ENCODE measurements at places on chromosomes 7 and 10.

- H3K36me3 ChIP-seq: no peaks in the 10 kb centered on the region
- no peaks in the 10 kb centered on the region for H3K4me1 ChIP-seq
- no peak overlapping the region for H3K27ac ChIP-seq
- H3K4me3 ChIP-seq: no peak overlapping the region
Observed at GRCh38 chr10:10960534-10960933, 57.1 kb upstream of the CELF2 start.

DNA sequence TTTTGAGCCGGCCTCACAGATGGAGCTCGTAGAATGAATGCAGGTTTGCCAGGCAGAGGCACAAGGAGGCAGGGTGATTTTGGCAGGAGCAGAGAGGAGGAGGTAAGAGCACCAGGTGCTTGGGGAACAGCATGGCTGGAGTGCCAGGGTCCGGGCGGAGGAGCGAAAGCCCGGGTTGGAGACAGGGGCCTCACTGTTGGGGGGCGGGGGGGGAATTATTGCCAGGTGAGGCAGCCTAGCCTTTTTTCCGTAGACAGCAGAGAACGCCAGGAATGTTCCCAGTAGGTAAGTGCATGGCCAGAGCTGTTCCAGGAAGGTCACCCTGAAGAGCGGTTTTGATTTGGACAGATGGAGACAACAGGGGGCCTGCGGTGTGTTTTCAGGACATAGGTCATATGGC is 9.5 kb downstream of the SRRM3 start:
- no peak overlapping the region for H3K4me3 ChIP-seq
- no peak overlapping the region for H3K27ac ChIP-seq
- no peaks in the 10 kb centered on the region for H3K36me3 ChIP-seq
- DNase-seq: no peak
- H3K4me1 ChIP-seq: peaks cover 1% of the 10 kb centered on the region
- H3K27me3 ChIP-seq: peaks cover 40% of the 10 kb centered on the region

DNA sequence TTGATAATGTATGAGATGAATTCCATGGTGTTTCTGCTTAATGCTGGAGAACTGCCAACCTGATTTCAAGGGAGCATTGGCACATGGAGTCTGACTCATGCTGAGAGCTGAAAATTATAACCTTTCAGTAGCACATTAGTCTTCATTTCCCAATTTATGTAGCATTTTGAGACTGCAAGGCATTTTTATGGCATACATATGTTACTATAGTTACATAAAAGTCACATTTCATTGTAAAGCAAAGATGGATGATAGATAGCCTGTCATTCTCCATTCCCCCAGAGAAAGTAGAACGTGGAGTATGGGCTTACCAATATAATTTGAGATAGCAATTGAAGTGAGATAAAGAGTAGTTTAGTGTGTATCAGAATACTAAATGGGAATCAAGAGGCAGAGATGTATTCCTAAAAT is 103.1 kb downstream of the SLC16A9 start:
- no peak overlapping the region for H3K27ac ChIP-seq
- no peak overlapping the region for H3K4me3 ChIP-seq
- DNase-seq: no peak
- peaks cover 11% of the 10 kb centered on the region for H3K27me3 ChIP-seq
- no peaks in the 10 kb centered on the region for H3K4me1 ChIP-seq
- H3K36me3 ChIP-seq: no peaks in the 10 kb centered on the region

GRCh38 chr7:157037635-157038034 is 27.2 kb upstream of the MNX1 start:
- no peak overlapping the region for H3K27ac ChIP-seq
- peaks cover 60% of the 10 kb centered on the region for H3K27me3 ChIP-seq
- H3K4me3 ChIP-seq: no peak overlapping the region
- H3K4me1 ChIP-seq: no peaks in the 10 kb centered on the region
- H3K36me3 ChIP-seq: peaks cover 10% of the 10 kb centered on the region
- DNase-seq: no peak

DNA sequence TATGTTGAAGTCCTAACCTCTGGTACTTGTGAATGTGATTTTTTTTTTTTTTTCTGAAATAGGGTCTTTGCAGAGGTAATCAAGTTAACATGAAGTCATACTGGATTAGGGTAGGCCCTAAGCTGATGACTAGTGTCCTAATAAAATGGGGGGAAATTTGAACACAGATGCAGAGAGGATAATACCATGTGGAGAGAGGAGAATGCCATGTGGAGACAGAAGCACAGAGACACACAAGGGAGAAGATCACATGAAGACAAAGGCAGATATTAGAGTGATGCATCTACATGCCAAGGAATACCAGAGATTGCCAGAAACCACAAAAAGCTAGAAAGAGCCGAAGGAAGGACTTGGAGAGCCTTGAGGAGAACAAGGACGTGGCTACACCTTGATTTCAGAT is 28.5 kb upstream of the ARMC3 start:
- H3K4me3 ChIP-seq: no peak overlapping the region
- no peak overlapping the region for H3K27ac ChIP-seq
- DNase-seq: no peak
- no peaks in the 10 kb centered on the region for H3K4me1 ChIP-seq
- H3K36me3 ChIP-seq: peaks cover 7% of the 10 kb centered on the region
- H3K27me3 ChIP-seq: peaks cover 3% of the 10 kb centered on the region

DNA sequence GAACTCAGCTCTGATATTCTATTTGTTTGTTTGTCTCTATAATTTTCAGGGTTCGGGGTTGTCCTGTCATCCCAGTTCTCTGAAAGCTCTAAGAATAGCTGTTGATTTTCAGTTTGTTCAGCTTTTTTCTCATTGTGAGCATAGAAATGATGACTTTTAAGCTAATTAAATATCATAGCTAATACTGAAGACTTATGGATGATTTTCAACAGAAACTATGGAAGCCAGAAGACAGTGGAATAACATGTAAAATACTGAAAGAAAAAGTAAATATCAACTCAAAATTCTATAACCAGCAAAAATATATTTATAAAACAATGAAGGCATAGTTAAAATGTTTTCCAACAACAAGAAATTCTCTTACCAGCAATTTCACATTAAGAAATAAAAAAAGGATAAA is 96.4 kb upstream of the ETV1 start:
- no peaks in the 10 kb centered on the region for H3K4me1 ChIP-seq
- no peak overlapping the region for H3K4me3 ChIP-seq
- no peak overlapping the region for H3K27ac ChIP-seq
- H3K27me3 ChIP-seq: no peaks in the 10 kb centered on the region
- H3K36me3 ChIP-seq: peaks cover 8% of the 10 kb centered on the region

DNA sequence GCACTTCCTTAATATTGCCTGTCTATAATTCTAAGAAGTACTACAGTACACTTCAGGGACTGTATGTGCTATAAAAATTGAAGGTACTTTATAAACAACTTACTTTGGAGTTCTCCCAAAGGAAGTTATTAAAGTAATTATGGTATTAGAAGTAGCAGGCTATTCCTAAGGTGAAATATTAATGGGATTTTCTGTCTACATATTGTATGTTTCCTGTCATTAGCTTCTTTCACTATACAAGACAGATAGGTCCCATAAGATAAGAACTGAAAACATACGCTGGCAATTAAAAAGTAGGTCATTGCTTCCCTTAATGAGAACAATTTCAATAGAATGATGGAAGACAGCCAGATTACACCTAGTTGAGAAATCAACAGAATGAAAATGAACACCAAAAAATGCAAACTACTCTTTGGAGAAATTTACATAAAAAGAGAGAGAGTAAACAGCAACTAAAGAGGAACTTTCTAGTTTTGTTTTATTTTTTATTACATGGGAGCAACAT is 147.0 kb downstream of the HBP1 start:
- no peak for DNase-seq
- peaks cover 43% of the 10 kb centered on the region for H3K36me3 ChIP-seq
- peaks cover 3% of the 10 kb centered on the region for H3K4me1 ChIP-seq
- H3K4me3 ChIP-seq: no peak overlapping the region
- no peaks in the 10 kb centered on the region for H3K27me3 ChIP-seq

DNA sequence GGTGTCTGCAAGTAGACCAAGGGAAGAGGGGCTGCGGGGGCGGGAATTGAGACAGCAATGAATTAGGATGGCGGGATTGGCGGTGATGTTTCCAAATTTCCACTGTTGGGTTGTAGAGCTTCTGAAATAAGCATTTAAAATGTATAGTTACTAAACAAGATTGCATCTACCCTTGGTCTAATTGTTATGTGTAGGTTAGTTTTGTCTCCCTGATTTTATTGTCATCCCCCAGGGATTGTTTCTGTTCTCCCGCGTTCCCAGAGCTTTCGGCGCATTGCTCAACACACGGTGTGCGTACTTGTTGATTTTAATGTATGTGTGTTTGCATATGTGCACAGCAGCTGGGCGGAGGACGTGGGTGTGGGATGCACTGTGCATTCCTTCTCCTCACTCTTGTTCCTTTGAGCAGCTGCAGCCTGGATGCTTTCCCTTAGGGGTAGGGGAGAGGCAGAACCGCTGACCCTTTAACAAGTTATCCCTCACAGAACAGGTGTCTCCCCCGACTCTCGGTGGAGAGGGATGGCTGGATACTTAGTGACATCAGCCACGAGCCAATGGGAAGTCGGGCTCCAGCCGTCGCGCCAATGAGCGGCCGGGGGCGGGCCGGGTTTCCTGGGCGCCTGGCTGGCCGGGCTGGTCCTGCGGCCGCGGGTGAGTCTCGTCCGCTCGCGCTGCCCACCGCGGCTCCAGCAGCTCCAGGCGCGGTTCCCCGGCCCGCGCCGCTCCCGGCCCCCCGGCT is at the start of gene TSPAN33:
TSS of gene TSPAN33 (plus strand) at position 613 of the 739 bp plus-strand sequence. CDS start 274 bp downstream, outside the sequence.
- DNase-seq: peak; percentile 88
- H3K27me3 ChIP-seq: peaks cover 80% of the 10 kb centered on the region
- no peaks in the 10 kb centered on the region for H3K36me3 ChIP-seq
- H3K4me1 ChIP-seq: peaks cover 12% of the 10 kb centered on the region

- peak overlapping the region; percentile 52 for H3K27ac ChIP-seq
- DNase-seq: no peak
Observed at GRCh38 chr7:5705318-5705717, 76.1 kb downstream of the RNF216 start.

- peaks cover 4% of the 10 kb centered on the region for H3K4me1 ChIP-seq
- H3K36me3 ChIP-seq: no peaks in the 10 kb centered on the region
- H3K27ac ChIP-seq: no peak overlapping the region
Observed at GRCh38 chr10:96334616-96335526, 23.9 kb downstream of the OPALIN start.

DNA sequence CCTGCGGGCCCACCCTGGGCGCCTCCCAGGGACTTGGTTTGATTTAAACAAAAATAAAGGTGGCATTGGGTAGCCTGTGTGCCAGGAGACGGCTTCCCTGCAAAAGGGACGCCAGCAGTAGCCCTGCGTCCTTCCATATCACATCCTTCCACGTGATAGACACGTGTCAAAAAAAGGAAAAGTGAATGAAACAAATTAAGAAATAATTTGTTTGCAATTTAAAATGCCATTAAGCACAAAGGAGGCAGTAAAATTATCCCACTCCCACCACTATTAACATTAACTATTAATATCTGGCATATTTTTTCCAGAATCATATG is 7.6 kb downstream of the TACR2 start:
- no peak overlapping the region for H3K27ac ChIP-seq
- peaks cover 5% of the 10 kb centered on the region for H3K36me3 ChIP-seq
- peak overlapping the region; percentile 28 for H3K4me3 ChIP-seq
- H3K27me3 ChIP-seq: peaks cover 20% of the 10 kb centered on the region
- H3K4me1 ChIP-seq: peaks cover 45% of the 10 kb centered on the region

GRCh38 chr7:117285826-117286225 is 37.0 kb downstream of the WNT2 start:
- no peak overlapping the region for H3K27ac ChIP-seq
- peaks cover 11% of the 10 kb centered on the region for H3K4me1 ChIP-seq
- no peak for DNase-seq
- peaks cover 4% of the 10 kb centered on the region for H3K27me3 ChIP-seq
- H3K4me3 ChIP-seq: no peak overlapping the region
- no peaks in the 10 kb centered on the region for H3K36me3 ChIP-seq

DNA sequence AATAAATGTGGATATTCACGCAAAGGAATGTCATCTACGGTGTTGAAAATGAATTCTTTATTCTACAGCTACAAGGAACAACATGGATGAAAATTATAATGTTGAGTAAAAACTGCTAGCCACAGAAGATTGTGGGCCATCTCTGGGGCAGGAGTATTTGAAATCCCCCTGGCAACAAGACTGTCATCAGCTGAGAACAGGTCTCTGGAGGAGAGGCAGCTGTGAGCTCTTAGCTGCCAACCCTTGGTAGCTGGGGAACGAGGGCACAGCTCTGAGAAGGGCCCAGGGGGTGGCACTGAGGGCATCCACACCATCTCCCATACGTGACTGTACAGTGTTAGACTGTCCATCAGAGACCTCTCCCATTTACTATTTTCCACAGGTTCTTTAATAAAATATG is 340.1 kb upstream of the MGMT start:
- no peak overlapping the region for H3K27ac ChIP-seq
- no peak for DNase-seq
- no peaks in the 10 kb centered on the region for H3K36me3 ChIP-seq
- H3K4me1 ChIP-seq: peaks cover 12% of the 10 kb centered on the region

- peaks cover 4% of the 10 kb centered on the region for H3K27me3 ChIP-seq
- H3K27ac ChIP-seq: no peak overlapping the region
- DNase-seq: no peak
- peaks cover 27% of the 10 kb centered on the region for H3K36me3 ChIP-seq
- peaks cover 42% of the 10 kb centered on the region for H3K4me1 ChIP-seq
Observed at GRCh38 chr7:42934291-42934690, 2.1 kb downstream of the MRPL32 start.

DNA sequence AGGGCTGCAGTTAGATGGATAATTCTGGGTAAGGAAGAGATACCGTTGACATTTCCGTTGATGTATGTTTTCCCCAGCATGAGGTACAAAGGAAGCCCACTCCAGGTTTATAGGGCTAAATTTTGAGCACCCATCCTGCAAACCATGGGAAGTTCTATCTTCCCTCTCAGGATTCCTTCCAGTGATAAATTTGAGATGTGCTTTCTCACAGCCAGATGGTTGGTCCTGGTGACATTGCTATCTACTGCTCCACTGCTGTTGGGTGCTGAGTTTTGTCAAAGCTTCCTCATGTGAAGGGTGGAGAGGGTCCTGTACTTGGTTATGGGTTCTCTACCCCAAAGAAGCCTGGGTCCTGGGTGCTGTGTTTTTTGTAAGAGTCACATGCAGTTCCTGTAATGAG is 57.4 kb downstream of the CXCL12 start:
- no peak overlapping the region for H3K4me3 ChIP-seq
- H3K4me1 ChIP-seq: peaks cover 12% of the 10 kb centered on the region
- no peak for DNase-seq
- peaks cover 9% of the 10 kb centered on the region for H3K27me3 ChIP-seq
- H3K36me3 ChIP-seq: no peaks in the 10 kb centered on the region

GRCh38 chr7:74182453-74183090 is 8.4 kb downstream of the EIF4H start:
- DNase-seq: no peak
- H3K4me3 ChIP-seq: no peak overlapping the region
- peak overlapping the region; percentile 53 for H3K27ac ChIP-seq
- H3K4me1 ChIP-seq: peaks cover 37% of the 10 kb centered on the region

GRCh38 chr7:152365982-152366603 is 69.7 kb downstream of the KMT2C start:
- H3K4me1 ChIP-seq: peaks cover 17% of the 10 kb centered on the region
- peak overlapping the region; percentile 71 for H3K27ac ChIP-seq
- H3K4me3 ChIP-seq: no peak overlapping the region
- H3K27me3 ChIP-seq: no peaks in the 10 kb centered on the region
- no peak for DNase-seq

All from nephron progenitor cell (in vitro differentiated cells).